ENCODE measurements at places on chromosomes 4 and X.

DNA sequence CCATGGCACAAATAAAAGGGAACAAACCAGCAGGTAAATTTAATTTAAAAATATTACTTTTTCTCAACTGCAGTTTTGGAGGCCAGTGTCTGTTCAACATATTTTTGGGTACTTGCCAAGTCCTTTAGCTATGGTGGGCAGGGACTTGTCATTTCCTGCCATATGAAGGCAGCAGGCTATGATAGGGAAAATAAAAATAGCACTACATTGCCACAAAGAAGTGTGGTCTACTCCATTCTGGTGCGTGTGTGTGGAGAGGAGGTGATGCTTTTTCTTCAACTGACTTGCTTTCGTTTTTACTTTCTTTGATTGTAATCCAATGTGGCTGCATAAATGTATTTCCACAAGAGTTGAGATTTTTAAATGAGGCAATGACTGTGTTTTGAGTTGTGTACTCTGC lies 17.2 kb downstream of the GPR174 start:
- peak; percentile 3 for DNase-seq

DNA sequence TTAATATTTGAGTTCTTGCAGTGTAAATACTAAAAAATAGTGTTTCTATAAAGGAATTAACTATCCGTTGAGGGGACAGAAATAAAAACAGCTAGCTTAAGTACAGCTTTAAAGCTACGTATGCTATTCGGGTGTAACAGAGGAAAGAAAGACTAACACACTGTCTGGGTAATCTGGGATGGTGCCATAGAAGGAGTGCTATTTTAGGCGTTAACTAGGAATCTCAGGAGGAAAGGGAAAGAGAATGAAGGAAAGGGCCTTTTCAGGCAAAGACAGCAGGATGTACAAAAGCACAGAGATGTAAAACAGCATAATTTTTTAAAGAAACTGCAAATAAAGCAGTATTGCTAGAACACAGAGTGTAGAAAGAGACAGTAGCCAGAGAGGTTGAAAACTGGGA lies 161.8 kb downstream of the RAP1GDS1 start:
- no peak for DNase-seq

DNA sequence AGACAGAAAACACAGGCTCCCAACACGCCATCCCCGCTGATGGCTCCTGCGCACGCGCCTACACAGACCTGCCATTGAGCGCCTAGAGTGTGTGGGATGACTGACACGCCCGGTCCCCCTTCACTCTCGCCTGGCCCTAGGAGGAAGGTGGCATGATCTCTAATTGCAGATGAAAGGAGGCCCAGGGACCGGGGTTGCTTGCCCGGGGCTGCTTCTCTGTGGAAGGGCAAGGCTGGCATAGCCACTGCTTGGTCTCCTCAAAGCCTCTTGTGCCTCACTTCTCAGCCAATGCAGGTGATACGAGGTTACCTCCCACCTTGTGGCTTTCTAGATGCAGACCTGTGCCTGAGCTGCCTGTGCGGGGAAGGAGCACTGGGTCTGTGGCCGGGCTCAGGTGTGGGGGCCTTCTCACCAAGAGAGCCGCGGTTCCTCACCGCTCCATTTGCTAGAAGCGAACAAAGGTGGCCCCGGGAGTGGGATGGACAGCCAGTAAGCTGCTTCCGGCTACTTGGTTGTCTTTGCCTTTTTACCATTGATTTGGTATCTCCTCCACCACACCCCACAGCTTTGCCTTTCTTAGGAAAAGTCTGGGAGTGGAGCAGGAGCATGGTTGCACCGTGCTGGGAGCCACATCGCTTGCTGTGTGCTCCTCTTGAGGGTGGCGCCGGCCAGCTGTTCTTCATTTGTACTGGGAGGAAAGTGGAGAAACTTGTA lies 47.0 kb downstream of the TBC1D14 start:
- no peak for DNase-seq

- no peak for DNase-seq
Measured at GRCh38 chr4:16952462-16952871, 54.0 kb upstream of the LDB2 start.

DNA sequence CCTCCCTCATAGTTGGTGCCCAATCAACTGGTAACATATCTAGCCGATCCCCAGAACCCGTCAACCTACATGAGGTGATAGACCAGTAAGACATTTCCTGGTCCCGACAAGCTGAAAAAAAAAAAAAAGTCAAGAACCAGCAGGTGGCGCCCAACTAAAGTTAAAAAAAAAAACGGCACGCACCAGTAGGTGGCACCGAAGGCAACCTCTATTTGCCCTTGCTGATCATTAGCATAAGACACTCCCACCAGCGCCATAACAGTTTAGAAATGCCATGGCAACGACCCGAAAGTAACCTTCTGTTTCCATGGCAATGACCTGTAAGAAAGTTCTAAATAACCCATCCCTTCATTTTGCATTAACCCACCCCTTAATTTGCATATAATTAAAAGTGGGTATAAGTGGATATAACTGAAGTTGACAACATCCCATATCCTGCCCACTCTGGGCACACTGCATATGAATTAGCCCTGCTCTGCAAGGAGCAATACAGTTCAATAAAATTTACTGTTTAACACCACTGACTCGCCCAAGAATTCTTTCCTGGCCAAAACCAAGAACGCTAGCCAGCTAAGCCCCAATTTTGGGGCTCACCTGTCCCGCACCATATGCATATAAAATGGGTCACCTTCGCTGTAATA lies 83.9 kb upstream of the SPANXB1 start:
- DNase-seq, result no peak

DNA sequence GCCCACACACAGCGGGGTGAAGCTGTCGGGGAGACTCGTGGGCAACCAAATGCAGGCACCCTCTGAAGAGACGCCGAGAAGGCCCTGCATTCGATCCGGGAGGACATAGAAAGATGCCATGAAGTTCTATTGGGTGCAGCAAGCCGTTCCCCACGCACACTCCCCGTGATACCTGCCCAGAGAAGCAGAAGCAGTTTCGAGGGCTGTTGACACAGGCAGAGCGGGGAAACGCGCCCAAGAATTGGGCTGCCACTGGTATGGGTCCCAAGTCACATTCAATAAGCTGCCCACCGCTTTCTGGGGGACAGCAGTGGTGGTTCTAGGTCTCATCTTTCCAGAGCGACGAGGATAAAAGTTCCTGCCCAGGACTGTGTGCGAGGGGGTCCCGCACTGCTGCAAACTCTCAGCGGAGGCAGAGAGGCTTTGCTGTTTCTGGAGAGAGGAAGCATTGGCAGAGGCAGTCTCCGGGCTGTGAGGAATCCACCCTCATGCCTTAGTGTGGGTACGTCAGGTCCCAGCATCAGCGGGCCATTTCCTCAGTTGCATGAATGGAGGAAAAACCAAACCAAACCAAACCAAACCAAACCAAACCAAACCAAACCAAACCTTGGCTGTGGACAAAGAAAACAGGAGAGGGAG lies 10.1 kb downstream of the PITX2 start:
- no peak for DNase-seq

GRCh38 chr4:26086621-26087441 lies 172.8 kb downstream of the SMIM20 start:
- DNase-seq, result no peak

DNA sequence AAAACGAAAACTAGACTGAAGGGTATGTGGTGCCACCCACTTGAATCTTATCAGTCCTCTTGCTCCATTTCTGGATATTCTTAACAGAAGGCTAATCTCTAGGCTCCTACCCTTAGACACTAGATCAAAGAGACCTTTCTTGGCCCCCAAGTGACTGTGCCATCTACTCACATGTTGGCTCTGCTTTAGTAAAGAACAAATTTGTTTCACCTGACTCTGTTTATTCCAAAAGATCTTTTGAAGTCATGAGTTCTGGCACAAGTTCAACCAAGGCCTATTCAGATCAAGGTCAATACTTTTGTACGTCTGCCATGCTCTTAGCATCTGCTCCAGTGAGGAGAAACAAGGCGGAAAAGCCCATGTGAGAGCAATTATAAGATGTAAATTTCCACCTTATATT lies 37.3 kb downstream of the MAGEB17 start:
- no peak for DNase-seq

- no peak for DNase-seq
Measured at GRCh38 chr4:120733054-120733453, 189.5 kb downstream of the PRDM5 start.

DNA sequence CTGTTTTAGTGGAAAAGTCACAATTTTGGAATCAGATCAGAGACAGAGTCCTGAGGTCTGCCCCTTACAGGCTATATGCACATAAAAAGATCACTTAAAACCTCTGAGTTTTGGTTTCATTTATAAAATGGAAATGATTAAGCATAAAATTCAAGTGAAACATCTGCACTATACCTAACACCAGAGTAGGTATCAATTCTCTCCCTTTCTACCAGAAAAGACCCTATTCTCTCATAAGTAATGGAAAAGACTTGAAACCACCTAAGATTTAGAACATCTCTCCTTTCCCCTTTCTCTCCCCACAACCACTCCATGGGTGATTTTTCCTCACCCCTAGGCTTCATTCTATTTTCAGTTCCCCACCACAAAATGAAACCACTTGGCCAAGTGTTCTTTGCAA lies 907 bp downstream of the LHFPL1 start:
- no peak for DNase-seq

GRCh38 chr4:81214881-81215868 lies at the start of gene PRKG2:
PRKG2 (minus strand) TSS chr4:81215222; CDS start chr4:81205047, 10,175 bp downstream.
- no peak for DNase-seq

- peak; percentile 26 for DNase-seq
Measured at GRCh38 chr4:37453281-37453998, 208.9 kb downstream of the NWD2 start.

DNA sequence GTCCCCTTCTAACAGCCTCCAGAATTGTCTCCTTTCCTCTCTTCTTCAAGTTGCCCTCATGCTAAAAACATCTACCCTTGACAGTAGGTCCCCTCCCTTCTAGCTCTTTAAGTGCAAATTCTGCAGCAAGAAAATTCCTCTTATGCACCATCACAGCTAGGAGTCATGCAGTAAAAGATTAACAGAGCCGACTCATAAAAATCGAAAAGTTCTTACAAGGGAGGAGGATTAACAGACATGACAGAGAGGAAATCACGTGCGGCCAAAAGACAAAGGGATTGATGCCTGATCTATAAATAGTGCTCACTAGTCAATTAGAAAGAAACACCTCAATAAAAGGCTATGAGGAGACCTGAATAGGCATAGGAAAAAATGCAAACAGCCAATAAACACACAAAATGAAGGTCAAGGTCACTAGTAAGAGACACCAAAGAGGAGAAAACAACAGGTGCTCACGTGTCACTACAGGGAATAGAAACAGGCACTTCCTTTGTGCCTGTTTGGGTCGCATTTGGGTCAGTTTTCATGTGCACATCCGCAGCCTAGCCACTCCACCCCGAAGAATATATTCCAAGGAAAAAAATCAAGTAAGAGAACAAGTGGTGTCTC lies 3.4 kb downstream of the RNF212 start:
- DNase-seq, result no peak

GRCh38 chr4:143148521-143148920 lies 36.2 kb upstream of the USP38 start:
- no peak for DNase-seq

GRCh38 chr4:123750044-123750443 lies 353.4 kb downstream of the SPRY1 start:
- no peak for DNase-seq

DNA sequence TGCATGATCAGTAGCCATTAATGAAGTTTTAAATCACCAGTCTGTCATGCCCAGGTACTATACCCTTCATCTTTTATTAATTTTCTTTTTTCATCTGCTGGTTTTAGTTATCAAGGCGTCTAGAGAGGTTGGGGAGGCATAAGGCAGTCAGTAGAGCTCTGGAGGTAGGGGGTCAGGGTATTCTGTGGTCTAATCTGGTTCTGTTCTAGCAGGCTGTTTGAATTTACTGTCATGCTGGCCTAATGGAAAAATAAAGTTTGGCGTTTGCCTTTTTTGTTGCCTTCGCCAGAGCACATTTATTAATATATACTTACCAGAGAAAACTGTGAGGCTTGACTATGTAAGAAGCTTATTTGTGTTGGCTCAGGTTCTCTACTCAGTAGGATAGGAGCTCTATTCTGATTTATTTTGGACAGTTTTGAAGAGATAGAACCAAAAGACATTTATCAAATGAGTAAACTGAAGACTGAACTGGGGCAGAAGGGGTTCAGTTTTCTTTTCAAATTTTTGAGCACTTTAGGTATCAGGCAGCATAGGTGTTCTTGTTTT lies 46.9 kb downstream of the TMEM131L start:
- DNase-seq, result no peak

- DNase-seq, result no peak
Measured at GRCh38 chrX:143669395-143669794, 33.5 kb upstream of the SLITRK4 start.

DNA sequence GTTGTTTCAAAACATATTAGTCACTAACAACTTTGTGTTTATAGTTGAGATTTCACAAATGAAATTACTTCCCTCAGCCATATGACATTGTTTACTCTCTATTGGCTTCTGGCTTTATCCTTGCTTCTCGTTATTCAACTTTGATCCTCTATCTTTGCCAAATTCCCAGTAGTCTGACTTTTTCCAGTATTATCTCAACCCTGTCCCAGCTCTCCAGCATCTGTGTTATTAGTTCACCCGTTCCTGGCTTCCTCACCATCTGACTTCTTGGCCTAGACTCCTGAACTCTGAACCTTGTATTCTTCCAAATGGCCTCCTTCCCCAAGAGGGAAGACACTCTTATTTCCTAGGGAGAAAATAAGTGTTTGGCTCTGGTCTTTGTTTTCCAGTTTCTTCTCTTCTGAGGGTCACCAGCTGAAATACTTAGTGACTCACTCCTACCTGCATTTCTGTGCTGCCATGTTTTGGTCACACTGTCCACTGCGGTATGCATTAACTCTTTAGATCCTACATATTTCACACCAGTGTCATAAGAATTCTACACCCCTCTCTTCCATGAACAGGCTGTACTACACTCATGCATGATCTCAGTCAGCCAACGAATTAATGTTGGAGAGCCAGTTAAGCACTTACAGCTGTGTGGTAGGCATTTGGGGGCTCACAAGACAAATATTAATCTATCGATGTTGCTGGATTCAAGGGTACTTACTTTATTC lies 17.0 kb upstream of the ARHGAP24 start:
- DNase-seq, result no peak

GRCh38 chr4:89056292-89056952 lies 563 bp downstream of the FAM13A start:
- DNase-seq, result no peak

DNA sequence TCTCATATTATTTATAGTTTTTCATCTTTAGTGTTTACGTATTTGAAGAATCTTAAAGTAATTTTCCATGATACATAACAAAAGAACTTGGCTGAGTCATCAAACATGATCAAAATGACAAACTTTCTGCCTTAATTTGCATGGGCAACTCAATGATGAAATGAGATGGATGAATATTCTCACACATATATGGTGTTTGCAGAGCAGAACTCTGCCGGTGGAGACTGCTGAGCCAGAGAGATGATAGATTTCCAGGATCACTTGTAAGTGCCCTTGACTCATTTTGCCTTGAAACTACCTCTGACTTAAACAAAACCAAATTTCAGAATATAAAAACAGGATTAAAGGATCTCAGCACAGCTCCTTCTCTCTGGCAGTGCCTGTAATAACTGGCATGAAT lies 38.2 kb downstream of the TRPC3 start:
- DNase-seq, result no peak

- no peak for DNase-seq
Measured at GRCh38 chrX:31070057-31070468, 1.8 kb downstream of the FTHL17 start.

GRCh38 chr4:186297013-186297645 lies 31.1 kb downstream of the F11 start:
- no peak for DNase-seq
